ENCODE measurements at places on chromosomes 6 and 20. TPM values are rescaled to one million over a fixed set of nuclear protein-coding genes. Genes with fewer than 3 reads are reported as not detected.

GRCh38 chr6:154878871-154879491 is 116.1 kb upstream of the TIAM2 start:
- no peak for DNase-seq

DNA sequence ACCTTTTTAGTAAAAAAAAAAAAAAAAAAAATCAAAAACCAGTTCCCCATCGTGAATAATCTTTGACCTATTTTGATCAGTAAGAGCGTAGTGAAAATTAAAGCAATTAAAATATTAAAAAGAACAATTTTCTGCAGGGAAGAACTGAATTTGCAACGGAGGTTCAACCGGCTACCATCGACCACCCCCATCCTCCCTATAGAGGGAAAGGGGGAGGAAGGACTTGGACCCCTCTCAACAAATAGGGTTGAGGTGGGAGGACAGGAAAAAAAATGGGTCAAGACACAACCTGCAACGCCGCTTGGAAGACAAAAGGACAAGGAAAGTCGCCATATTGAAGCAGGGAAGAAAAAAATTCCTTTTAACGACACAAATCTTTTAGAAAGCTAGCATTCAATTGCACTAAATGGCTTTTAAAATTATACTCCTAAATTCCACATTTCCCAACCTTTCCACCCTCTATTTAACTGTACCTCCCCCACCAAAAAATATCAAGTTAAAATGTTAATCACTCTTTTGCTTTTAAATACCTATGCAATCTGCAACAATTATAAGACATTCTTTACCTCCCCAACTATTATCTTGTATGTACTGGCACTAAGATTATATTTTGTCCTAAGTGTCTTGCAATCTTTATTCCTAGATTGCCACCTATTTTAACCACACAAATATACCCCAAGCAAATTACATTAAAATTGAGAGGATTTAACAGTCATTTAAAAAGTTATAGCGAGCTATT is 1.7 kb downstream of the PPP1R10 start:
- DNase-seq = peak; percentile 84

GRCh38 chr20:23456409-23456808 is 3.7 kb upstream of the CST11 start:
- DNase-seq = no peak

The LY6G6C gene
- total RNA-seq = 0.66 TPM

The TRIM15 gene
- total RNA-seq = not detected

The CNR1 gene
- 0.84 TPM for total RNA-seq

The NRSN2 gene
- total RNA-seq = 64.0 TPM

The EPB41L2 gene
- 120 TPM for total RNA-seq

Data from astrocyte (in vitro differentiated cells and primary cell).